ENCODE measurements at places on chromosomes 4 and X. TPM values are rescaled to one million over a fixed set of nuclear protein-coding genes. Genes with fewer than 3 reads are reported as not detected.

GRCh38 chr4:169971456-169972015, 54.7 kb downstream of the MFAP3L start:
- DNase-seq = no peak

The NPNT gene
- total RNA-seq = 5.0 TPM

The RELL1 gene
- 178 TPM for total RNA-seq

The COX7B2 gene
- total RNA-seq = not detected

DNA sequence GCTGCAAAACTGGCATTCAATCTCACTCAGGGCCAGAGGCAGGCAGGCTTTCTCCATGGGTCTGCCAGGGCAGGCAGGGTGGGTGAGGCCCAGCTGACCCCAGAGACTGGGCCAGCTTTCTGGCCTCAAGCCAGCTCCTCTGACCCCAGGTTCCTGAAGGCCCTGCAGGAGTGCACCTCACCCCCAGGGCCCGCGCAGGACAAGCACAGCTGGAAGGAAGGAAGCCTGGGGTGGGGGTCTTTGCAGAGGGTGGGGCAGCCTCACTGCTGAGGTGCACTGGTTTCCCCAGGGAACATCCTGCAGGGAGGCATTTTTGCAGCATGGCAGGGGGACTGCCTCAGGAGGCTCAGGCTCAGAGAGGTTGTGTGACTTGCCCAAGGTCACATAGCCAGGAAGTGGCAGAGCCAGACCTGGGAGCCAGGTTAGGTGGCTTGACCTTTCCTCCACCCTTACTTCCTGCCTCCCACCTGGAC, 31.5 kb upstream of the AFAP1 start:
- DNase-seq = no peak

The ASB5 gene
- total RNA-seq = not detected
